CD4-positive, alpha-beta T cell treated with Interleukin-4 for 1 hour (primary cell): ENCODE measurements at places on chromosomes 2 and 18.
A peak's percentile ranks its signal among the peaks of the same experiment; 100 is the strongest.

DNA sequence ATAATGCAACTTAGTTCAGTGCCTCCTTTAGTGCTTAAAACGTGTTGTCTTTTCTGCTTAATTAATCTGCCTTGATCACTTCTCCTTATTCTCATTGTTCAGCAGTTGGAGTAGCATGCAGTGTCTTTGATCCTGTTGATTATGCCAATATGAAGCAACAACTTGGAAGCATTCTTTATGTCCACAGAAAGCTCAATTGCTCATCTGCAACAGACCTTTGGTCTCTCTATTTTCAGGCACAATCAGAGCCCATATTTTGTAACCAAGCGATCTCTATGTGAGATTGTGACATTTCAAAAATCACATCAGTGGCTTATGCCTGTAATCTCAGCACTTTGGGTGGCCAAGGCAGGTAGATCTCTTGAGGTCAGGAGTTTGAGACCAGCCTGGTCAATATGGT is 217.3 kb downstream of the NYAP2 start:
- DNase-seq: no peak

DNA sequence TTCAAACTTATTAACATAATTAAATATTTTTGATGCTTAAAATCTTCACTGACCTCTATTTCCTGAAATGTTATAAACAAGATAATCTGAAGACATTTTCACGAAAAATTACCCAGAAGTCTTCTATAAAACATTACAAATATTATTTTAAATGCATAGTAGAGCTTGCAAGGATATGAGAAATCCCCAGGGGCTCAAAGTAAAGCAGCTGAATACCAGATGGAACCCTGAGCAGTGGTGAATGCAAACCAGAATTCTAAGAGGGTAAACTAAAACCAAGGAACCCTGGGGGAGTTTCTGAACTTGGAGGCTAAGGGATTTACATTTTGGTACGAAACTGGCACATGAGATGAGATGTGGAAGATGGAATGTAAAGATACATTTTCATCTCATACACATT is 83.6 kb downstream of the FSHR start:
- DNase-seq: no peak

DNA sequence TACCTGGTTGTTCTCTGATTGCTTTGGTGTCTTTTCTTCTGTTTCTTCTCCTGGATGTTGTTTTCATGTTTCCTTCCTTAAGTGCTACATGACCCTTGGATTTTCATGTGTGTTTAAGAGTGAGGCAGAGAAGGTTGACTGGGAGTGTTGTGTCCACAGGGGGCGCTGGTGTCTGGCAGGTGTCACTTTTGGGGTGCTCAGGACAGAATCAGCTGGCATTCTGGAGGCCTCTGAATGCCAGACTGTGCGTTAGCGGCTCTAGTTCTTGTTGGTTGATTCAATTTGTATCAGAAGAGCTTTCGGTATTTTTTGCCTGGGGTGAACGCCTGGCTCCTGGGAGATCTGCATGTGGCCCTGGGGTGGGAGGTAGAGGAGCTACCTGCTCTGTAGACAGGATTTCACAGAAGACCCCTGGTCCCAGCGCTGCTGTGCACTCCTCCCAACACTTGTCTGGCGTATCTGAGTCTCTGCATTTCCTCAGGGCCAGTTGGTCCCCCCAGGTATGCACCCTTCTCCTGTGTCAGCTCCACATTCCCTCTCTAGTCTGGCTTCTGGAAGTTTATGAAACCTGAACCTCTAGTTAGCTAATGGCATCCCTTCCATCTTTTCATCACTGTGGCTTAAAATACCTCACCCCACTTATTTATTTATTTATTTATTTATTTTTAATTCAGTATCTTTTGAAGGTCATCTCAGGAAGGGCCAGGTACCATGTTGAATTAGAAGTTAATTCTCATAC is 1.1 kb downstream of the GREB1 start:
- DNase-seq: no peak

DNA sequence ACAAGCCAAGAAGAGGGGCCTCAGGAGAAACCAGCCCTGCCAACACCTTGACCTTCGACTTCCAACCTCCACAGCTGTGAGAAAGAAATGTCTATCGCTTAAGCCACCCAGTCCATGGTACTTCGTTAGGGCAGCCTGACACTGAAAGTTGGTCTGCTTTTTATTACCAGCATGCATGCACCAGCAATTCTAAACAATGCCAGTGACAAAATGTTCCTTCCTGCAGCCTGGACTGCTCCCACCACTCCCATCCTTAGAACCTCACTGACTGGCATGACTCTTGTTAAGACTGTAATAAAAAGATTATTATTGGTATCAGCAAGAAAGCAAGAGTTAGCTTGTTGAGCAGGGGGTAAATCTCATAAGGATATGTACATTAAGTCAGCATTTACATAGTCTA is 33.6 kb downstream of the TMEM177 start:
- DNase-seq: no peak

DNA sequence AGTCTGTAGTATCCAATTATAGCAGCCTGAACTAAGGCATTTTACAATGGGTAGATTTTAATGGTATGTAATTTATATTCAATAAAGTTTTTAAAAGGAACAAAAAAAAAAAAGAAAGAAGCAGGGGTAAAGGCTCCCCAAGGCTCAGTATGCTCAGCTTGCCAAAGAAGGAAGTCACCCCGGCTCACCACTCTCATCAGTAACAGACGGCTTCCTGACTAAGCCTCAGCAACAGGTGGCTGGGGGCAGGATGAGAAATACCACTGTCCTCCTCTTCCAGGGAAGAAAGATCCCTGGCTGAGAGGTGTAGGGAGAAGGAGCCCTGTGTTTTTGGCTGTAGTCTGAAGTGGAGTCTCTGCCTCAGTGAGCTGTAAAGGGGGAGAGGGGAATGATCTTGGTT is 121.2 kb downstream of the ARHGEF4 start:
- no peak for DNase-seq

- DNase-seq: no peak
Measured at GRCh38 chr2:120632796-120633646, 102.6 kb upstream of the GLI2 start.

DNA sequence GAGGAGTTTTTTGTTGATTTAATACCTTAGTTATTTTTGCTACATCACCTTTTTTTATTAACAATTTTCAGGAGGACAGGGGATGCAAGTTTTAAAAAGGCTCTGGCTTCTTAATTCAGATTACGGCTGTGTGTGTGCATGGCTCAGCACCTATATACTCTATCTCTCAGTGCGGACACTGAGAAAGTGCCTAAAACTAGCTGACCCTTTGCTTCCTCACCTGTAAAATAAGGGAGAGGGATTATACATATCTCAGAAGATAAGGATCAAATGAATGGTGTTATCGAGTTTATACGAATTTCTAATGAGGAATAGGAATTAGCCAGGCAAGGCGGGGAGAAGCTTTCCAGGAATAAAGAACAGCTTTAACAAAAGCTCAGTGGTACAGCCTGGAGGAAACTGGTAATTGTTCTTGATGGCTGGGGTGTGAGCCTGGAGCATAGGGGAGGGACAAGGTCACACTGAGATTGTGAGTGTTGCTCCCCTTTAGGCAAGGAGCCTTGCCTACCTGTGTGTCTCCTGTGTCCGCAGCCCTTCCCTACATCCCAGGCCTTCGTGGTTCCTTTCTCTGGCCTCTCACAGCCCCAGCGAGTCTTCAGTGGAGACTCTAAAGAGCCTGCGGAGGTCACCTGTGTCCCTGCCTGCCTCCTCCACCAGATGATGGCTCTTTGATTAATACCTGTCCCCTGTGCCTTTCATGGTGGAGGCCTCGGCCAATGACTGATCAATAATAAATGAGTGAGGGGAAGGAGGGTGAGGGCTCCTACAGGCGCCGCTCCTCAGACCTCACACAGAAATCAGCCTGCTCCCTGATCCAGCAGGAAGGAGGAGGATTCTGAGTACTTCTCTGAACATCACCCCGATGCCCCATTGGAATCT is 92.7 kb downstream of the DDX1 start:
- no peak for DNase-seq

DNA sequence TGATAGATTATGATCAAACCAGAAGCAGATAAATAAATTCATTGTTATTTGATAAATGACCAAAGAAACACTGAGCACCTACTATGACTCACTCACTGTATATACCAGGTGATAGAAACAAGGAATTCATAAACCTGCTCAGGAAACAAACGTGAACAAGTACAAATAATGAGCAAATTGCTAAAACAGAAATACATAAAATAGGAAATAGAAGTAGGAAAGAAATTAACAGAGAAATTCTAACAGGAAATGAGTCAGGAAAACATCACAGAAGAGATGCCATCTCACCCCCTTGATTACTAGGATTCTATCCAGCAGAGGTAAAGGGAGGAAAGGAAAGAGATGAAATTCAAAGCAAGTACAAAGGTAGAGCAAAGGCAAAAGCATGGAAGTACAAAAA is 31.3 kb downstream of the EXOC6B start:
- DNase-seq: no peak

- DNase-seq: no peak
Measured at GRCh38 chr2:199862788-199863187, 11.8 kb upstream of the FTCDNL1 start.

- peak; percentile 58 for DNase-seq
Measured at GRCh38 chr2:111702119-111702803, 181.7 kb downstream of the ANAPC1 start.

DNA sequence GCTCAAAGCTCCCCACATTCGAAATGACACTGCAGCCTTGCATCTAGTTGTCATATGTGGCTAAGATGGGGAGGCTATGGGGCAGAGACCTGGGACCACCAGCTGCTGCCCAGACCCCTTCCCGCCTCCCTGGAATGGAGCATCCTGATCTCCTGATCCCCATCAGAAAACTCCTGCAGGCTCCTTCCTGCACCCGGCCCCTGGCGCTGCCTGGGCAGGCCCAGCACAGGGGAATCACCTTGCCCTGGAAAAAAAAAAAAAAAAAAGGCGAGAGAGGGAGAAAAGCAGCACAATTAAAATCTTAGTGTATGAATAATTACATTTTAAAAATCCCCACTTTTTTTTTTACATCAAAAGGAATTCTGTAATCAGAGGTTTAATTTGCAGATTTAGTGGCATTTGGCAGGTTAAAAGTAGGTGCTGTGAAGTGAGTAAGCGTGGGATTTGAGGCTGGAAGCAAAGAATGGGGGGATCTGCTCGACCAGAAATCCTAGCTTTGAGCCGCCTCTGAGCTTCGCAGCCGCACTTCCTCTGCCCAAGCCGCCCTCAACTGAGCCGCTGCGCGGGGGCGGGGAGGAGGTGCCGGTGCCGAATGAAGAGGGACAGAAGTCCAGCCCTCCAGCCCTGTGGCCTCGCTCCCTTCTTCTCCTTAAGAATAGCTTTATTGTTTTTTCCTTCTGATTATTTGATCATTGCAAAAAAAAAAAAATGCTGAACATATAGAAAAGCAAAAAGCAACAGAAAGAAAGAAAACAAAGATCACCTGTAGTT is 30.0 kb downstream of the THNSL2 start:
- DNase-seq: no peak

DNA sequence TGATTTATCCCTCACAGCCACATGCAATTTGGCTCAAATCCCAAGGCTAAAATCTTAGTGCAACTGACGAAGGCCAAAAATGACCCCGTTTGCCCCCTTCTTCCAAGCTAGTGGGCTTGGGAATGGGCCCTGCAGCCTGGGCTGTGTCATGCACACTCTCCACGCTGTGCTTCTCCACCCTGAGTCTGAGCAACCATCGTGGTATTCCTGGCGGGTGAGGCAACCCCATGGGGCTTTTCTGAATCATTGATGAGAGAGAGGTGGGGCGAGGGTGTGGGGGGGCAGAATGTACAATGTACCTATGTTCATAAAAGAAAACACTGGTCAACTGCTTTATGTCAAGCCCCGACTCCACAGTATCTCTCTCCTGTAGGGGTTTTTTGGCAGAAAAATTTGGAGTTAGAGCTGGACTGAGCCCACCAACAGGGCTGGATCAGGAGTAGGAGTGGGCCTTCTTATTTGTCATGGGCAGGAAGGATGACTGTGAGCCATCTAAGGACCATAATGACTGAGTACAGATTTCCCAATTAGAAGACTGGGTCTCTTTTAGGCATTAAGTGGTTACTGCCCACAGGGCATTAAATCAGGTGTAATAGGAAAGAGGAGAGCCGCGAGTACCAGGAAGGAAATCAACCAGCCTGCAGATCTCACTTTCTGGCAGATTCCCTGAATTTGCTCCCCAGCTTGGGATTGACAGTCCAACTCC is 8.9 kb downstream of the SULT1C2 start:
- DNase-seq: no peak

- no peak for DNase-seq
Measured at GRCh38 chr2:160315337-160315736, 115.3 kb upstream of the ITGB6 start.

- no peak for DNase-seq
Measured at GRCh38 chr2:78355967-78356366, 669.5 kb upstream of the REG3G start.

- DNase-seq: peak; percentile 1
Measured at GRCh38 chr2:41475959-41476358, 571.9 kb upstream of the PKDCC start.

GRCh38 chr2:157271590-157272203 is 14.2 kb downstream of the GALNT5 start:
- no peak for DNase-seq

DNA sequence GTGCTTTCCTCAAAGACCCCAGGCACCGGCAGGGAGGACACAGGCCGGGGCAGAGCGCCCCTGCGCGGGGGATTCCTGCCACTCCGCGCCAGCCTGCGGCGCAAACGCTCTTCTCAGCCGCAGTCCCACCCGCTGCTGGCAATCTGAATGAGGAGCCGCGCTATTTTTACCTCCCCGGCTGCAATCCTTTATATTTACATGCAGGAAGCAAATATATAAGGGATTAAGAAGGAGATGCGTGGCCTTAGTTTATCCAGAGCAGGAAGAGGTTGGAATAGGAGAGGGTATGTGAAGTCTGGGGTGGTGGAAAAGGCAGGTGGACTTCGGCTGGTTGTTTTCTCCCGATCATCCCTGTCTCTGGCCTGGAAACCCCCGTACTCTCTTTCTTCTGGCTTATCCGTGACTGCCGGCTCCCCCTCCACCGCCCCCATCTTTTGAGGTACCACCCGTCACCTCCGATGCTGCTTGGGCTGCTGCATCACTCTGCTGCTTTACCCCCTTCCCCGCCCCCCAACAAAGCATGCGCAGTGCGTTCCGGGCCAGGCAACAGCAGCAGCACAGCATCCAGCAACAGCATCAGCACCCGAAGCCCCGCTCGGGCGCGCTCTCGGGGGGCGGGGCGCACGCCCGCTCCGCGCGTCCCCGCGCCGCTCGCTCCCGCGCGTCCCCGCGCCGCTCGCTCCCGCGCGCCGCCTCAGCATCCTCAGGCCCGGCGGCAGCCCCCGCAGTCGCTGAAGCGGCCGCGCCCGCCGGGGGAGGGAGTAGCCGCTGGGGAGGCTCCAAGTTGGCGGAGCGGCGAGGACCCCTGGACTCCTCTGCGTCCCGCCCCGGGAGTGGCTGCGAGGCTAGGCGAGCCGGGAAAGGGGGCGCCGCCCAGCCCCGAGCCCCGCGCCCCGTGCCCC is at the start of gene ADAM23:
ADAM23 (plus strand) TSS at position 700 of the 902 bp plus-strand sequence. CDS start 335 bp downstream, outside the sequence.
- peak; percentile 52 for DNase-seq

- DNase-seq: no peak
Measured at GRCh38 chr2:9220201-9220600, 13.6 kb downstream of the ASAP2 start.

GRCh38 chr18:79314838-79315388 is 80.8 kb upstream of the NFATC1 start:
- no peak for DNase-seq

DNA sequence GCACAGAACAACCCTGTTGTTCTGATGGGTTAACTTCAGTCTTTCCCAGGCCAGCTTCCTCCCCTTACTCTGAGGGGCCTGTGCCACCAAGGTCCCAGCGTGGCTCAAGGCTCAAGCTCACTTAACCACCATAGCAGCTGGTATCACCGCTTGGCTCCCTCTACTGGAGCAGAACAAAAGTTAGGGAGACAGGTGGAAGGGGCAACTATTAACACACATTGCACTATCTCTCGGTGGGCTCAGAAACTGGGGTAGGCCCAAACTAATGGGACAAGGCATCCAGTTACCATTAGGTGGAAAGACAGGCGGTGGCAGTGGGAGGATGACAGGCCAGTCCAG is 88.7 kb upstream of the ATL2 start:
- peak; percentile 27 for DNase-seq
